GM23248 (cell line): ENCODE measurements at places on chromosomes 1 and 21. TPM values are rescaled to one million over a fixed set of nuclear protein-coding genes. Genes with fewer than 3 reads are reported as not detected.

GRCh38 chr1:47382399-47382983, 33.6 kb upstream of the FOXE3 start:
- H3K27ac ChIP-seq, result no peak overlapping the region
- no peak for DNase-seq
- no peak overlapping the region for H3K4me3 ChIP-seq
- no peaks in the 10 kb centered on the region for H3K27me3 ChIP-seq
- H3K4me1 ChIP-seq, result no peaks in the 10 kb centered on the region
- peaks cover 19% of the 10 kb centered on the region; the same call in 1 of the 2 replicates for H3K36me3 ChIP-seq

DNA sequence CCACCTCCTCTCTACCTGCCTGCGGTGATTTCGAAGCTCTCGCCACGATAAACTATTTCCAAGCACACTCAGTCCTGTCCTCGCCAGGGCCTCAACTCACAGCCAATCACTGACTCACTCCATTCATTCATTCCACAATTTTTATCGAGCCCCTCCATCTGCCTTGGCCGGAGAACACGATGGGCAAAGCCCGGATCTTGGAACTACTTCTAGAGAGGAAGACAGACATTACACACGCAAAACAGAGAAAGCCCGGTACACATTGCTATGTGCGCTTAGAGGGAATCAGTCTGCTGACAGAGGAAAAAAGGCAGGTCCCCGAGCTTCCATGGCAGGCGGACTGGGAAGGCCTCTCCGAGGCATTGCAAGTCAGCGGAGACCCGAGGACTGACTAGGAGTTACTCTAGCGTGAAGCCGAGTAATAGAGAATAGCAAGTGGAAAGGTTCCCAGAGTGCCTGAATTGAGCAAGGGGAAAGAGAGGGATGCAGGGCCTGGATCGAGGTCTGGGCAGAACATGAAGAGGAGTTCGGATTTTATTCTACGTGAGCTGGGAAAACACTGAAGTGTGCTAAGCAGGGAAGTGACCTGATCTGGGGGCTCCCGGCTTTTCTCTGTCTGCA, 54.2 kb upstream of the DNAJC6 start:
- peak overlapping the region; percentile 83 for H3K4me3 ChIP-seq
- H3K27ac ChIP-seq, result peak overlapping the region; percentile 3; the same call in 1 of the 2 replicates
- H3K4me1 ChIP-seq, result 0 out of 2 replicates have a peak, but pooled peaks cover 4% of the 10 kb centered on the region

- H3K36me3 ChIP-seq, result no peaks in the 10 kb centered on the region
- no peak within 1 kb of the TSS for H3K4me3 ChIP-seq
- no peak for DNase-seq
- H3K27ac ChIP-seq, result no peak within 1 kb of the TSS
- no peaks in the 10 kb centered on the region for H3K4me1 ChIP-seq
Measured at GRCh38 chr1:18480315-18481189, at the start of gene KLHDC7A. Gene KLHDC7A (plus strand): TSS chr1:18480930. CDS start chr1:18480982, 52 bp downstream.

ANGPTL1 gene
- 3.5 and 4.7 TPM in 2 replicates for total RNA-seq

GRCh38 chr1:119516680-119517079, 9.7 kb downstream of the HSD3B1 start:
- H3K4me1 ChIP-seq, result no peaks in the 10 kb centered on the region
- no peak for DNase-seq
- H3K27ac ChIP-seq, result no peak overlapping the region
- no peaks in the 10 kb centered on the region for H3K36me3 ChIP-seq
- H3K4me3 ChIP-seq, result no peak overlapping the region

RHD gene
- total RNA-seq, result 0.25 TPM in 1 of 2 replicates, not detected in the other

GRCh38 chr1:48023488-48023887, 26.3 kb upstream of the TRABD2B start:
- no peak for DNase-seq
- H3K36me3 ChIP-seq, result no peaks in the 10 kb centered on the region
- peaks cover 10% of the 10 kb centered on the region; the same call in 1 of the 2 replicates for H3K27me3 ChIP-seq

FLG gene
- 2.9 and 3.0 TPM in 2 replicates for total RNA-seq
